Type B pancreatic cell (in vitro differentiated cells): ENCODE measurements at places on chromosomes 2 and 18. TPM values are rescaled to one million over a fixed set of nuclear protein-coding genes. Genes with fewer than 3 reads are reported as not detected.
A peak's percentile ranks its signal among the peaks of the same experiment; 100 is the strongest.

The TUBA3E gene
- not detected in 2 replicates for total RNA-seq

The KLHL14 gene
- 0.81 and 6.1 TPM in 2 replicates for total RNA-seq

The CD226 gene
- 0.59 and 0.92 TPM in 2 replicates for total RNA-seq

The UGT1A3 gene
- 0.19 TPM in 1 of 2 replicates, not detected in the other for total RNA-seq

- no peak for DNase-seq
- H3K4me1 ChIP-seq = no peaks in the 10 kb centered on the region
- H3K27ac ChIP-seq = no peak overlapping the region
- no peaks in the 10 kb centered on the region for H3K36me3 ChIP-seq
- no peak overlapping the region for H3K4me3 ChIP-seq
Measured at GRCh38 chr2:42410742-42411514, 49.9 kb upstream of the COX7A2L start.

DNA sequence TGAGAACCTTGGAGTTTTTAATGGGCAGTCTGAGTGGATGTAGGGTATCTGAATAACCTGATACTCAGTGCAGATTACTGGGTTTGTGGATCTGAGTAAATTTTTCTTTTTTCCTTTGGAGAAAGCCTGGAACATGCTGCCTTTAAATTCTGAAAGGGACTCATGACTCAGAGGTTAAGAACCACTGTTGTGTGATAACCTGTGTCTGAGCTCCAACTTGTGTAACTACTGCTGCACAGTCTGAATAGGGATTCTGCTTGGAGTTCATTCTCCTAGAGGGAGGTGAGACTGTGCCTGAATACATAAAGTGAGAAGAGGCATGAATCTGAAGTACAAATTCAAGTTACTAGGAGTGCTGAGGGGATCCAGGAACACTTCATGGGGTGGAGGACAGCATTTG, 36.2 kb downstream of the KDM3A start:
- no peak overlapping the region for H3K4me3 ChIP-seq
- no peak for DNase-seq
- H3K36me3 ChIP-seq = peaks cover 29% of the 10 kb centered on the region
- H3K27me3 ChIP-seq = no peaks in the 10 kb centered on the region
- no peaks in the 10 kb centered on the region for H3K4me1 ChIP-seq

GRCh38 chr2:105611811-105612424, 132.8 kb upstream of the NCK2 start:
- no peak overlapping the region for H3K4me3 ChIP-seq
- no peak overlapping the region for H3K27ac ChIP-seq
- no peak for DNase-seq
- no peaks in the 10 kb centered on the region for H3K27me3 ChIP-seq

DNA sequence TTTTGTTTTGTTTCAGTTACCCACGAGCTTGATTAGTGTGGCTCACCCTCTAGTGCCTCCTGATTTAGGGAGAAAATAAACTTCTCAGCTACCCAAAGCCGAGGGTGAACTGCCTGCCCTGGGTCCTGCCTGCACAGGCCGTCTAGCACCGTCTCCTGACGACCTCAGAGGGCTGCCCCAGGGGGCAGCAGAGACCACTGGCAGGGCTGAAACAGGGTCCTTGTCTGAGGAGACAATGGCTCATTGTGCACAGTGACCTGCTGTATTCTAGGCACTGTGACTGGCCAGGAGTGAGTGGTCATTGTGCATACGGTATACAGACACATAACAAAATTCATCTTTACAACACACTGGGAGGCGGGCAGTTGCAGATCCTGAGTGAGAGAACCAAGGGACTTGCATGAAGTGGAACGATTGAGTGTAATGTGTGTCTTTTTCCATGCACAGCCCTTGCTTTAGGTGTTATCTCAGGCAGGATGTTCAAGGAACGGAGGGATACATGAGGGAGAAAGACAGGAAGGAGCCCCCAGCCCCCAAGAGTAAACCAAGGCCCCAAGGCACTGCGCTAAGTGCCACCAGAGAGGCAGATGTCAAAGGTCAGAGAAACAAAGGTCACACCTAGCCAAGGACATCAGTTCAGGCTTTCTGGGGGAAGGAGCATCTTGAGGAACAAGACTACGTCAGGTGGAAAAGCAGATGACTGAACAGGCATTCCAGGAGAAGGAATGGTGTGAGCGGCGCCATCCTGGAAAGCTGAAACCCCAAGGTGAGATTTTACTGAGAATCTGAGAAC, 421.3 kb downstream of the LPIN1 start:
- DNase-seq = no peak
- H3K27me3 ChIP-seq = no peaks in the 10 kb centered on the region
- H3K4me1 ChIP-seq = peaks cover 52% of the 10 kb centered on the region
- H3K27ac ChIP-seq = peak overlapping the region; percentile 87

DNA sequence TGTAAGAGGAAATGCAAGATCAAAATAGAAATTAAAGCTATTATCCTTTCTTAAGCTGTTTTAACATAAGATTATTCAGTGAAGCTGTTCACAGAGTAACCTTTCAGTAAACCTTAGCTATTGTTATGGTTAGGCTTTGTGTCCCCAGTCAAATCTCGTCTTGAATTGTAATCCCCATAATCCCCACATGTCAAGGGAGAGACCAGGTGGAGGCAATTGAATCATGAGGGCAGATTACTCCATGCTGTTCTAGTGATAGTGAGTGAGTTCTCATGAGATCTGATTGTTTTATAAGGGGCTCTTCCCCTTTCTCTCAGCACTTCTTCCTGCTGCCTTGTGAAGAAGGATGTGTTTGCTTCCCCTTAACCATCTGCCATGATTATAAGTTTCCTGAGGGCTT, 424.4 kb downstream of the DSEL start:
- no peak for DNase-seq
- H3K27me3 ChIP-seq = no peaks in the 10 kb centered on the region
- H3K27ac ChIP-seq = no peak overlapping the region
- no peaks in the 10 kb centered on the region for H3K36me3 ChIP-seq
- no peak overlapping the region for H3K4me3 ChIP-seq
